ENCODE measurements at places on chromosomes 3 and 15.

GRCh38 chr3:127078626-127079025, 95.7 kb downstream of the PLXNA1 start:
- DNase-seq = no peak

GRCh38 chr3:10956986-10957385, 35.6 kb upstream of the SLC6A1 start:
- no peak for DNase-seq

DNA sequence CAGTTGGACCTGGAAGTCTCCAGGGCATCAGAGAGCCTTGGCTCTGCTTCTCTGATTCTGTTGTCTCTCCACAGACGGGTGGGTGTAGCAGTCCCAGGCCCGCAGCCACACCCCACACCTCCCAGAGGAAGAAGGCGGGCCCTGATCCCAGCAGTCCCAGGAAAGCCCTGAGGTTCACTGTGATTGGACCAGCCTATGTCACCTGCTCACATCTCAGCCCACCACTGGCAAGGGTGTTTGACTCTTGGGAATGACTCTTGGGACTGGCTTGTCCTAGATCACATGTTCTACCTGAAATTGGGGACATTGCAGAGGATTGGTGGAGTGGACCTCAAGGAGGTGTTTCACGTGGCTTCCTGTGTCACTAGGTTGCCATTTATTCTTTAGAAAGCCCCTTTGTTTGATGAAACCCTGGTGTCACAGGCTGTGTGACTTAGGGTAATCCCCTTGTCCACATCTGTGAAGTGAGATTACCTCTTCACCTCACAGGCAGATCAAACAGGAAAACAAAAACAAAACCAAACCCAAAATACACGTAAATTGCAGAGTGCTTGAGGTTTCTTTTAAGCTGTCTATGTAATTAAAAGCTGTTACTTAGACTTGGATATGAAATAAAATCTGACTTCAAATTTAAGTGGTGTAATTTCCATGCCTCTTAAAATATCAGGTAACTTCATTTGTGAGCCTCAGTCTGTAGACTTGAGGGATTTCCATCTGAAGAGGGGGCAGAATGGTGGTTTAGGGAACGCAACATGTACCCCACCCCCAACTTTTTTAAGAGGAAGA, 26.7 kb downstream of the FLNB start:
- no peak for DNase-seq

DNA sequence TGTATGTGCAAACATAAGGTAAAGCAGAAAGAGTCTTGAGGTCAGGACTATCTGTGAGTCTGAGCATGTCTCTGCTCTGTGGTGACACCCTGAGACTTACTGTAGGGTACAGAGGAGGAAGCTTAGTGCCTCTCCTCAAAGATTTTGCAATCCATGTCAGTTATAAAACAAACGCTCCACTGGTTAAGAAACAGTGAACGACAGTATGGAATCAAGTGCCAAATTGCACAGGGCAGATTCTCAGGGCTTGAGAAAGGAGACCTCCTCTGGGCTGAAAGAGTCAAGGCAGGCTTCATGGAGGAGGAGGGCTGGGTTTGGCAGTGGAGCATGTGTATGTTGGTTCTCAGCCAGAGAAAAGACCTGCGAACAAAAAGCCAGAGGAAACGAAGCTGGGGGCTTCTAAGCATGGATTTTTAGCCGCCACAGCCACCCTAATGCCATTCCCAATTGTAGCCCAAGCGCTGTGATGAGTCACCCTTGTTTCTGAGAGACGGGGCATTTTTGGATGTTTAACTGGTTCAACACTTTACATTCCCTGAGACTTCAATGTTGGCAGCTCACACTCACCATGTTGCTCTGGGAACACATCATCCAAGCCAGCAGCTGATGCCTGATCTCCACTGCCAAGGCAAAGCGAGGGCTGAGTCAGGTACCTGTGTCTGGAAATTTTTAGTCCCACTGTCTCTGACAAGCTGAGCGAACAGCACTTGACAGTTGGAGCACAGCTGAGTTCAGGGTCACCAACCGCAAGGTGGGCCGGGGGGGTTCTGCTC, 3.4 kb upstream of the DGKG start:
- no peak for DNase-seq

- no peak for DNase-seq
Observed at GRCh38 chr3:133442518-133442917, 42.7 kb downstream of the BFSP2 start.

DNA sequence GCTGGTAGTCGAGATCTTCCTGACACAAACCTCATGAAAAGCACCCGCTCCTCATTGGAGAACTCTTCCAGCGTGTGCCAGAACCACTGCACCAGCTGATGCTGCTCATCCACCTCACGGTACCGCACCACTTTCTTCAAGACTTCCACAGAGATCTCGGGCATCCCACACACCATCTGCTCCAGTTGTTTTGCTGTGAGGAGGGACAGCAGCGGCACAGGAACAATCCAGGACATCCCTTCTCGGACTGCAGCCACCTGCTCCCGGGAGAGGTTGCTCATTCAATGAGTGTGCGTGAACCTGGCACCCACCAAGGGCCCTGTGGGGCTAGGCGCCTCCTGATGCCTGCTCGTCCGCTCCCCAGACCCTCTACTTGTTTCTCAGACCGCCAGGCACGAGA, 15.1 kb downstream of the FBXL22 start:
- DNase-seq = no peak

- DNase-seq = no peak
Observed at GRCh38 chr3:158773845-158774830, 27.7 kb upstream of the MFSD1 start.

- DNase-seq = no peak
Observed at GRCh38 chr3:88195951-88196434, 46.2 kb downstream of the C3orf38 start.

GRCh38 chr3:141152130-141152529, 79.5 kb upstream of the PXYLP1 start:
- no peak for DNase-seq

DNA sequence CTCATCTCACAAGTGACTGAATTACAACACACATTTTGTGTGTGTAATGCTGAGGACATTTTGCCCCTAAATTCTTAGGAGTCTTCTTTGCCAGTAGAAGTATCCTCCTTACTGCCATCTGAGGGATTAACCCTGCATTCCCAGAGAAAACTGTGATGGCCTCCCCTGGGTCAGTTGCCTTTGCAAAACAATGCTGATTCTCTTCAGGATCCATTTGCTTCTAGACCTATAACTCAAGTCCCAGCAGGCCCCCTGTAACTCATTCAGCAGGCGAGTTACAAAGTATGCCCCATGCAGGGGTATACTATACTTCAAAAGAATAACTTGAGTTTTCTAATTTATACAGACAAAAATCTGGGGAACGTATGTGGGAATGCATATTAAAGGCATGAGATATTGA, 6.6 kb upstream of the MCF2L2 start:
- no peak for DNase-seq

GRCh38 chr3:176692199-176692965, 504.9 kb downstream of the TBL1XR1 start:
- no peak for DNase-seq

DNA sequence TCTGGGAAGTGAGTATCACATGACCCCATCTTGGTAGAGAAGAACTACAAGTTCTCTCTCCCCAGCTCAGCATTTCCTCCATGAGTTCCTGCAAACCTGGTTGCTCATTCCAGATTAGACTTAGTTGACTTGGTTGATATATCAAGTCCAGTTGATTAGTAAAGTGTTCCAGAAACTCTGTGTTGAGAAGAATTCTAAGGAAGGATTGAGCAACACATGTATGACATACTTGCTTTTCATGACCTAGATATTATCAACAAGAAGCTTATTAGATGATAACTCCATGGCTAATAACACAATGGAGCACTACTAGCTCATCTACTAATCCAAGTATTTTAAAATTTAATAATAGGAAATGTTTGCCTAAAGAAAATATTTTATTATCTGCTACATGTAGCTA, 6.4 kb upstream of the EID1 start:
- no peak for DNase-seq

DNA sequence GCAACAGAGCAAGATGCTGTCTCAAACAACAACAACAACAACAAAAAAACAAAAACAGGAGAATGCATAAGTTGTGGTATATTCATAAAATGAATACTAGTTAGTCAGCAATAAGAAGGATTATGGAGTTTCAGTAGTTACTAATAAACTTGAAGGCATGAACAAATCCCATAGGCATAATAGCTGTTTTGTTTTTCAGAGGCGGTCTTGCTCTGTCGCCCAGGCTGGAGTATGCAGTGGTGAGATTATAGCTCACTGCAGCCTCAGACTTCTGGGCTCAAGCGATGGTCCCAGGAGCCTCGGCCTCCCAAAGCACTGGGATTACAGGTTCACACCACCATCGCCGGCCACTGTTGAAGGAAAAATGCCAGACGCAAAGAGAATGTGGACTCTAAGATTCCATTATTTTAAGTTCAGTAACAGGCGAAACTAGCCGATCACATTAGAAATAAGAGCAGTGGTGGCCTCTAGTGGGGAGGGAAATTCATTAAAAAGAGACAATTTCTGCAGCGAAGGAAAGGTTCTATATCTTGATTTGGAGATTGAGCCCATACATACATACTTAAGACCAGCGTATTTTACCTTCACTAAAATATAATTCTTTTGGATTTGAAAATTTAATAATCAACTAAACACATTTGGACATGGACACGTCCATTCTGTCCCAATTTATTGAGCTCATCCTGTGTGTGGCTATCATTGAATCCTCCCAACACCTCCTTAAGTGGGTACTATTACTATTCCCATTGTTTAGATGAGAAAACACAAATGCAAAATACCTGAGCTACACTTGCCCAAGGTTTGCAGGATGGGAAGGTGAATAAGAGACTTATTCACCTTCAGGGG, 27.4 kb upstream of the HDAC11 start:
- peak; percentile 27 for DNase-seq

DNA sequence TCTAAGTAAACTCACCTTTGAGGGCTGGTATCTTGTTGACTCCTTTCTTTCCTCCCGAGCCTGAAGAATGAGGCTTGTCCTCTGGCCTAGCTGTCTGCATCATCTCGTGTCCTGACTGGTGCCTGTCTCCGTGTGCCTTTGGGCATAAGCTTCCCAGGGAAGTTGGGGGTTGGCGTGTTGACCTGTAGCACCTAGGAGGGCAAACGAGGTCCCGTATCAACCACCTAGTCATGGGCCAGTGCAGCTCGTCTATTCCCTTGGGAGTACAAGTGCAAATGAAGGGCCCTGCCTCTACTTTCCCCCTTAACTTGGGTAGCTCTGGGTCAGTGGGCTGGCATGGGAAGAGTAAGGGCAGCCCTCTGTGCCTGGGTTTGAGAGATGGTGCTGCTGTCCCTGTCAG, 8.7 kb downstream of the TEX264 start:
- DNase-seq = no peak

DNA sequence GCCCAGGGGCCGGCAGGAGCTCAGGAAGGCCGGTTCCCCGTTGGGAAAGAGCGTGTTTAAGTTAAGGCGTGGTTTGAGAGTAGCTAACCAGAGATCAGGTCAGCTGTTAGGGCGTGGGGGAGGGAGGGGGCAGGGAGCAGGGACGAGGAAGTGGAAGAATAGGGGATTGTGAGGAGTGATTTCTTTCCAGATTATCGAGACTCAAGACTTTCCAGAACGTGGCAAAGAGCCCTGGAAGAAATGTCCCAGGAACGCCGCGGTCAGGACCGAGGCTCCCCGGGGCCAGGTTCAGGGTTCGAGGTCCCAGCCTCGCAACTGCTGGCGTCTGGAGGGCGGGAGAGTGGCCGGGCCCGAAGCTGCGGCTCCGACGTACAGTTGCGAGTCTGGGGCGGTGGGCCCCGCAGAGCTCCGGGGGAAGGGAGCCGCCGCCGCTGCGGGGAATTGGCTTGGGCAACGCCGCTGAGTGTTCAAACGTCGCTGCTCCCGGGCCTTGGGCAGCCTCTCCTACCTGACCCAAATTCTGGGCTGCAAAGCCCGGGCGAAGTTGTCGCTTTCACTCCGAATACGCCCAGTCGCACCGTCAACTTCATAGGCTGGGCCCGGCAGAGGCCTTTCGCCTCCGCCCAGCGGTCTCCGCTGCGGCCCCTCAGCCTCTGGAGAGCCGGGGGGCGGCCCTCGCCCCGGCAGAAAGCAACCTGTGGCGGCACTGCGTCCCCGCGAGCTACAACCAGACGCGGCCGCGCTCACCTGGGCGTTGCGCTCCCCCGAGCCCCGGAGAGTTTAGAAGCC, 9.5 kb downstream of the ISL2 start:
- no peak for DNase-seq

GRCh38 chr3:139718415-139718814, 40.6 kb upstream of the NMNAT3 start:
- no peak for DNase-seq
